ENCODE measurements at places on chromosomes 1 and 21. TPM values are rescaled to one million over a fixed set of nuclear protein-coding genes. Genes with fewer than 3 reads are reported as not detected.

Gene RPE65
- not detected for polyA plus RNA-seq

Gene CD48
- polyA plus RNA-seq, result 129 TPM

Gene KDF1
- polyA plus RNA-seq, result 2.9 TPM

Gene SPRR1A
- polyA plus RNA-seq, result not detected

Gene PTPRC
- 744 TPM for polyA plus RNA-seq

Gene NCMAP
- not detected for polyA plus RNA-seq

Gene HSD11B1
- not detected for polyA plus RNA-seq

Gene CPLANE2
- 2.2 TPM for polyA plus RNA-seq

Gene FAM229A
- 1.7 TPM for polyA plus RNA-seq

Measured in IgD-negative memory B cell (primary cell).